Endothelial cell (in vitro differentiated cells): ENCODE measurements at places on chromosomes 13 and 19. TPM values are rescaled to one million over a fixed set of nuclear protein-coding genes. Genes with fewer than 3 reads are reported as not detected.
A peak's percentile ranks its signal among the peaks of the same experiment; 100 is the strongest.

MIER2 gene
- 44.1 TPM for total RNA-seq

FBXO27 gene
- total RNA-seq: 4.0 TPM

LACC1 gene
- total RNA-seq: 4.8 TPM

IFNL1 gene
- total RNA-seq: not detected

LIPE gene
- total RNA-seq: 5.5 TPM

SHFL gene
- 9.2 TPM for total RNA-seq

FFAR2 gene
- total RNA-seq: 0.46 TPM

HSH2D gene
- total RNA-seq: not detected

PSPN gene
- 4.6 TPM for total RNA-seq

LYL1 gene
- 68.6 TPM for total RNA-seq

FAM216B gene
- not detected for total RNA-seq

FPR3 gene
- not detected for total RNA-seq

HMGB1 gene
- 230 TPM for total RNA-seq

ZNF492 gene
- total RNA-seq: not detected

- DNase-seq: peak; percentile 15
- no peak overlapping the region for H3K4me3 ChIP-seq
- H3K27me3 ChIP-seq: no peaks in the 10 kb centered on the region
- no peaks in the 10 kb centered on the region for H3K36me3 ChIP-seq
- H3K4me1 ChIP-seq: peaks cover 22% of the 10 kb centered on the region
- H3K27ac ChIP-seq: peak overlapping the region; percentile 91
Measured at GRCh38 chr13:101624210-101624922, 171.9 kb downstream of the ITGBL1 start.

DNA sequence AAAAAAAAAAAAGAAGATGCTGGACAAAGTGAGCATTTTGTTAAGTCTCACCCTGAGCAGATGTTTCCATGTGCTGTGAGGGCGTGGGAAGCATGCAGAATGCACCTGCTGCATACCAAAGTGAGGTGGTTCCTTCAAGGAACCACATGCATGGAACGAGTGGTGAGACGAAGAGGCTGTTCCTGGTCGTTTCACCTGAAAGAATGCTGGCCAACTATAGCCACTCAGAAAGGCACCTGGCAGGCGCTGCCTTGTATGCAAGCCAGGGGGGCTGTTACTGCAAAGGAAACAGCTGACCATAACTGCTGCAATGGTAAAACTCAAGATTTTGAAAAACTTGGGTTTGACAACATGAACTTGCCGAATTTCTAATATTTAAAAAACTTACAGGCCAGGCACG lies 14.7 kb downstream of the MIER2 start:
- no peak overlapping the region for H3K27ac ChIP-seq
- no peak overlapping the region for H3K4me3 ChIP-seq
- peaks cover 38% of the 10 kb centered on the region for H3K36me3 ChIP-seq
- peaks cover 2% of the 10 kb centered on the region for H3K27me3 ChIP-seq
- no peaks in the 10 kb centered on the region for H3K4me1 ChIP-seq
- no peak for DNase-seq

- H3K27ac ChIP-seq: peak within 1 kb of the TSS; percentile 79
- H3K4me1 ChIP-seq: peaks cover 23% of the 10 kb centered on the region
- peaks cover 8% of the 10 kb centered on the region for H3K27me3 ChIP-seq
- peak within 1 kb of the TSS; percentile 97 for H3K4me3 ChIP-seq
- H3K36me3 ChIP-seq: peaks cover 17% of the 10 kb centered on the region
Measured at GRCh38 chr19:45250832-45251451, at the start of gene MARK4. MARK4 (plus strand) TSS chr19:45251271; CDS start chr19:45251589, 318 bp downstream.

GRCh38 chr19:15265850-15266248 lies 33.6 kb upstream of the EPHX3 start:
- H3K4me1 ChIP-seq: no peaks in the 10 kb centered on the region
- H3K27ac ChIP-seq: peak overlapping the region; percentile 48
- peaks cover 56% of the 10 kb centered on the region for H3K36me3 ChIP-seq

- H3K27ac ChIP-seq: no peak overlapping the region
- H3K4me3 ChIP-seq: no peak overlapping the region
- peaks cover 1% of the 10 kb centered on the region for H3K27me3 ChIP-seq
- H3K4me1 ChIP-seq: peaks cover 7% of the 10 kb centered on the region
- no peak for DNase-seq
Measured at GRCh38 chr19:44806291-44806690, 2.6 kb upstream of the BCAM start.

- H3K27me3 ChIP-seq: no peaks in the 10 kb centered on the region
- H3K4me3 ChIP-seq: no peak overlapping the region
- H3K27ac ChIP-seq: no peak overlapping the region
- no peaks in the 10 kb centered on the region for H3K4me1 ChIP-seq
- no peak for DNase-seq
Measured at GRCh38 chr13:36147330-36147729, 16.1 kb upstream of the DCLK1 start.

DNA sequence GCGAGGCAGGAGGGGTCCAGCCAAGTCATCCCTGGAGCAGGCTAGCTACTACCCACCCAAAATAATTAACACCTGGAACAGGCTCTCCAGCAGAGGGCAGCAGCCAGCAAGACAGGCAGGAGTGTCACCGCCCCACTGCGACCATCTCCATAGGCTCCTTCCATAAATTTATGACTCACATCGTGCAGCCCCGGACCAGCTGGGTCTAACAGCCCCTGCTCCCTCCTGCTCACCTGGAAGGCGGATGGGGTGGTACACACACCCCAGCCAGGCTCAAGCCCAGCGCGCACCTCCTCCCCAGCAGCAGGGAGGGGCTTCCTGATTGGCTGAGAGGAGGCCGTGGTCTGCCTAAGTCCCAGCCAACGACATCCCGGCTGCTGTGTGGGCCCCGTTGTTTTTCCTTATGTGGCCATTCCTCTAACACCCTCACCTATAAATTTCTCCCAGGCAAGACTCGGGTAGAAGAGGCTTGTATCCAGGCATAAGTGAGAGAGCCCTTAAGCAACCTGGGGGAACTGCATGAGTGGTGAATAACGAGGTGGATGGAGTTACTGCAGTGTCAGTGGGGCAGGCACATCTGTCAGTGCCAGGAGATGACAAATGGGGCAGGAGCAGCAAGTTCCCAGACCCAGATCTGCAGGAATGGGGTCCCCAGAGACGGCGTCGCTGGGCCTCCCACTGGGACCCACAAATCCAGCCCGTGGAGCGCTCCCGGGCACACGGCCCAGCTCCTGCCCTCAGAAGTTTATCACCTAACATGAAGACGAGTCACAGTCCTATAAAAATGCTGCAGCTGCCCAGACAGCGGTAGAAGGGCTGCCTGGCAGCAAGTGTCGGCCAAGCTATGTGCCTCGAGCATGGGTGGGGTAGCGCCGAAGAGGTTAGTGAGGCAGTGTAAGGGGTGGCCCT lies 43.1 kb downstream of the CEBPG start:
- no peaks in the 10 kb centered on the region for H3K4me1 ChIP-seq
- DNase-seq: peak; percentile 86
- no peaks in the 10 kb centered on the region for H3K36me3 ChIP-seq

- H3K4me1 ChIP-seq: peaks cover 20% of the 10 kb centered on the region
- no peak overlapping the region for H3K27ac ChIP-seq
- peaks cover 3% of the 10 kb centered on the region for H3K27me3 ChIP-seq
- no peak for DNase-seq
Measured at GRCh38 chr13:99316657-99317256, 9.6 kb upstream of the GPR183 start.

DNA sequence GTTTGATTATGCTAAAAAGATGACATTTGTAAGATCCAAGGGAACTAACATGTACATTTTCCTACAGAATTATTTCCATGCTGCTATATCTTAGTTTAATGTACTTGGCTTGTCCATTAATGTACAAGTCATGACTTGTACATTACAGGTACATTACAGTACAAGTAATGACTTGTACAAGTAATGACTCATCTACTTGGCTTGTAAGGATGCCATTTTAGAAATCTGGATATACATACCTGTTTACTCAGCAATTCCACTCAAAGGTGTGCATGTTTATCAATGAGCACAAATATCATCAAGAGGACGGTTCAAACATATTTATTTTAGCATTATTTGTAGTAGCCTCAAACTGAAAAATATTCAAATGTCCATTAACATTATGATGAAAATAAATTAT lies 87.0 kb upstream of the TRPC4 start:
- no peaks in the 10 kb centered on the region for H3K4me1 ChIP-seq
- no peaks in the 10 kb centered on the region for H3K36me3 ChIP-seq
- no peak overlapping the region for H3K27ac ChIP-seq
- no peak overlapping the region for H3K4me3 ChIP-seq

GRCh38 chr13:24574847-24575246 lies 62.3 kb upstream of the PARP4 start:
- no peaks in the 10 kb centered on the region for H3K36me3 ChIP-seq
- H3K27me3 ChIP-seq: no peaks in the 10 kb centered on the region
- no peak overlapping the region for H3K4me3 ChIP-seq
- no peak for DNase-seq

GRCh38 chr13:80140685-80141084 lies 200.2 kb downstream of the SPRY2 start:
- H3K4me1 ChIP-seq: no peaks in the 10 kb centered on the region
- peaks cover 1% of the 10 kb centered on the region for H3K27me3 ChIP-seq
- H3K4me3 ChIP-seq: no peak overlapping the region
- H3K27ac ChIP-seq: no peak overlapping the region
- no peak for DNase-seq

DNA sequence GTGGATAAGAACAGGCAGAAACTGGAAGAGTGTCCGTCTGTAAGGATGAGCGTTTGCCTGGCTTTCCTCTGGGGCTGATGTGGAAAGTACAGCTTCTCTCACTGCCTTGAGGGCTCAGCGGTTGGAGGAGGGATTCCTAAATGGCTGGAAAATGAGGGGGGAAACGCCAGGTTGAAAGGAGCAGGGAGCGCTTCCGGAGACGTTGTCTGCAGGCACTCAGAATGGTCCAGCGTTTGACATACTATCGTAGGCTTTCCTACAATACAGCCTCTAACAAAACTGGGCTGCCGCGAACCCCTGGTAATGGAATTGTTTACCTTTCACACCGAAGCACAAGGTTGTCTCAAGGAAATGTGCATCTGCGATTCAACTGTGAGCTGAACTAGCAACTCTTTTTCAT lies 39.9 kb downstream of the MRPL57 start:
- no peak overlapping the region for H3K27ac ChIP-seq
- DNase-seq: no peak
- no peaks in the 10 kb centered on the region for H3K4me1 ChIP-seq
- no peak overlapping the region for H3K4me3 ChIP-seq

DNA sequence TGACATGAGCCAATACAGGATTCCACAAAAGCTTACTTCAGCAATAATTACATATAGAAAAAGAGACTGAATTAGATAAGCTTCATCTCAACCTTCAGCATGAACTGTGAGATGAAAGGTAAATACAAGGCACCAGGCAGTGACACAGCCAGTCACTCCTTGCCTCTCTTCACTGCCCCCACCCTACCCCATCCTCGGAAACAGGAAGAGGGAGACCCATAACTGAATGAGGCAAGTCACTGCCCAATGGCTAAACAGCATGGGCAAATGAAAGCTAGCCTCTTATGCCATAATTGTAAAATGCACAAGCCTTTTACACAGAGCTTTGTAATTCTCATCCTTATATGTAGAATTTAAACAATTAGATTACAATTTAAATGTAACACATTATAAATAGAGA lies 1.7 kb downstream of the ZNF160 start:
- no peak for DNase-seq
- H3K27ac ChIP-seq: no peak overlapping the region
- peaks cover 20% of the 10 kb centered on the region for H3K36me3 ChIP-seq

- peaks cover 8% of the 10 kb centered on the region for H3K36me3 ChIP-seq
- H3K27me3 ChIP-seq: peaks cover 4% of the 10 kb centered on the region
- peaks cover 5% of the 10 kb centered on the region for H3K4me1 ChIP-seq
- no peak overlapping the region for H3K4me3 ChIP-seq
- no peak overlapping the region for H3K27ac ChIP-seq
Measured at GRCh38 chr13:111039735-111040134, 75.4 kb upstream of the ARHGEF7 start.

- DNase-seq: no peak
- H3K27ac ChIP-seq: no peak overlapping the region
- no peak overlapping the region for H3K4me3 ChIP-seq
- peaks cover 4% of the 10 kb centered on the region for H3K27me3 ChIP-seq
- peaks cover 3% of the 10 kb centered on the region for H3K4me1 ChIP-seq
- no peaks in the 10 kb centered on the region for H3K36me3 ChIP-seq
Measured at GRCh38 chr19:35703343-35703742, 1.0 kb upstream of the ZBTB32 start.

GRCh38 chr19:47854459-47854858 lies 4.6 kb upstream of the TPRX2 start:
- no peak overlapping the region for H3K4me3 ChIP-seq
- H3K27ac ChIP-seq: no peak overlapping the region
- peaks cover 13% of the 10 kb centered on the region for H3K4me1 ChIP-seq
- H3K27me3 ChIP-seq: peaks cover 8% of the 10 kb centered on the region
- no peaks in the 10 kb centered on the region for H3K36me3 ChIP-seq
- no peak for DNase-seq

DNA sequence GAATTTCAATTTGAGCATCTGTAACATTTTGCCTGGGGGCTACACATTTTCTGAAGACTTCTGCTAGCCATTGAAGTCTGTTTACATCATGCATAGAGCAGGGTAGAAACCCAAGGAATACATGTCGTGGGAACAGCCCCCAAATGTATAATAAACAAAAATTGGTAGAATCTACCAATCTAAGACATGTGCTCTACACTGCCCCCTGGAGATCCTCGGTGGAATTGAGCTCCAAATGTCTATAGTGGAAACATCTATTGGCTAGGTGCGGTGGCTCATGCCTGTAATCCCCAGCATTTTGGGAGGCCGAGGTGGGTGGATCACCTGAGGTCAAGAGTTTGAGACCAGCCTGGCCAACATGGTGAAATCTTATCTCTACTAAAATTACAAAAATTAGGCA lies 57.3 kb downstream of the MBD3L2B start:
- no peak overlapping the region for H3K4me3 ChIP-seq
- peaks cover 4% of the 10 kb centered on the region for H3K36me3 ChIP-seq
- no peak for DNase-seq
- H3K4me1 ChIP-seq: no peaks in the 10 kb centered on the region

DNA sequence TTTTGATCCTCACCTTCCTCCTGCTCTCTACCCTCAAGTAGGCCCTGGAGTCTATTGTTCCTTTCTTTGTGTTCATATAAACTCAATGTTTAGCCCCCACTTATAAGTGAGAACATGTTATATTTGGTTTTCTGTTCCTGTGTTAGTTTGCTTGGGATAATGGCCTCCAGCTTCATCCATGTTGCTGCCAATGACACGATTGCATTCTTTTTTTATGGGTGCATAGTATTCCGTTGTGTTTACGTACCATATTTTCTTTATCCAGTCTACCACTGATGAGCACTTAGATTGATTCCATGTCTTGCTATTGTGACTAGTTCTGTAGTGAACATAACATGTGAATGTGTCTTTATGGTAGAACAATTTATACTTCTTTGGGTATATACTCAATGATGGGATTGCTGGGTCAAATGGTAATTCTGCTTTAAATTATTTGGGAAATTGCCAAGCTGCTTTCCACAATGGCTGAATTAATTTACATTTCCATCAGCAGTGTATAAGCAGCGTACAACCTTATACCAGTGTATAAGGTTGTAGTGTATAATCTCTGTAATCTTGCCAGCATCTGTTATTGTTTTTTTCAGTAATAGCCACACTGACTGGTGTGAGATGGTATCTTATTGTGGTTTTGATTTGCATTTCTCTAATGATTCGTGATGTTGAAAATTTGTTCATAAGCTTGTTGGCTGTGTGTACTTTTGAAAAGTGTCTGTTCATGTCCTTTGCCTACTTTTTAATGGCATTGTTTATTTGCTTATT lies 288.9 kb downstream of the KCNRG start:
- H3K27ac ChIP-seq: no peak overlapping the region
- H3K4me3 ChIP-seq: no peak overlapping the region
- no peaks in the 10 kb centered on the region for H3K27me3 ChIP-seq
- no peak for DNase-seq
- no peaks in the 10 kb centered on the region for H3K36me3 ChIP-seq
